Activated CD4-positive, alpha-beta T cell treated with anti-CD3 and anti-CD28 coated beads, Interleukin-2, amount 50 U/mL, for 4 hours (primary cell): ENCODE measurements at places on chromosomes 1 and 21.

DNA sequence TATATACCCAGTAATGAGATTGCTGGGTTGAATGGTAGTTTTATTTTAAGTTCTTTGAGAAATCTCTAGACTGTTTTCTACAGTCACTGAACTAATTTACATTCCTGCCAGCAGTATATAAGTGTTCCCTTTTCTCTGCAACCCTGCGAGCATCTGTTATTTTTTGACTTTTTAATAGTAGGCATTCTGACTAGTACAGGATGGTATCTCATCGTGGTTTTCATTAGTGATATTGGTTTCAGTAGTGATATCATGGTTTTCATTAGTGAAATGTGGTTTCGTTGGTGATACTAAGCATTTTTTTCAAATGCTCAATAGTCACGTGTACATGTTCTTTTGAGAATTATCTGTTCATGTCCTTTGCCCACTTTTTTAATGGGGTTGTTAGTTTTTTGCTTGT lies 316.8 kb downstream of the PTBP2 start:
- DNase-seq: no peak

DNA sequence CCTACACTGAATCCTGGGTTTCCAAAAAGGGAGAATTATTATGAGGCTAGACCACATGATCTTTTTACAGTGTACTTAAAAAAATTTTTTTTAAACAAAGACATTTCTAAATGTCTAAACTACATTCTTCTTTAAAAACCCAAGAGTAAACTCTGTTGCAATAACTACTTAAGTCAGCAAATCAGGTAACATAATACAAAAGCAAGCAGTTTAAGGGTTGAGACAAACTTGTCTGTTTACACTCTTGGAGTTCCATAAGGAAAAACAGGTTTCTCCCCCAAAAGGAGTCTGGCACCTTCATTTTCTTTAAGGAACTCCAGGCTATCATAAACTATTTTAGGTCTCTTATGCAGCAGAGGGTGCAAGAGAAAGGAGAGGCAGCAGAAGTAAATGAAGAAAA lies 12.5 kb upstream of the ANKRD45 start:
- DNase-seq: no peak

DNA sequence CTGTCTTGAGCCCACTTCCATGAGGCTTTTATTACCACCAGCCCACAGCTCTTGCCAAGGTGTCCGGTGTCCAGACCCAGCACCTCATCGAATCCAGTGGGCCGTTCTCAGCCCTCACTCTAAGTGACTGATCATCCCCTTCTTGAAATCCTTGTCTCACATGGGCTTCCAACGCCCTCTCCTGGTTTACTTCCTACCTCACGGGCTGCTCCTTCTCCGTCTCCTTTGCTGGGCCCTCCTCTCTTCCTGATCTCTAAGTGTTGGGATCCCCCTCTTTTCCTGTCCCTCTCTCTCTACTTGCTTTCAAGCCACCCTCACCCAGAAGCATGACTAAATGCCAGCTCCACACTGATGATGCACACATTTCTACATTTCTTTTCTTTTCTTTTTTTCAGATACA lies 9.0 kb upstream of the RHBG start:
- no peak for DNase-seq

DNA sequence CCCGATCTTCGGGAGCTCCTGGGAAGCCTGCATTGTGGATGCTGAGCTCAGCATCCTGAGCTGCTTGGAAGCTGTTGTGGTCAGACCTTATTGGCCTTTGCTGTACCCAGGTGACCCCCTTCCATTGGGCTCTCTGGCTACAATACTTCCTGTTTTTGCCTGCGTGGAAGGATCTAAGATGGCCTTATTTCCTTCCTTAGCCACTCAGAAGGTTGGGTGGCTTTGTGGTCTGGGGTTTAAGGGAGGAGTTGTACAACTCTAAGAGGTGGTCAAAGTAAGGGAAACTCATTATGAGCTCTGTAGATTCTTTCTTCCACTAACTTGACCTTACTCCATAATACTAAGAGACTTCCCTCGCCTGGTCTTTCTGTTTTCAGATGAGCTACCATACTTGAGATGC lies 17.7 kb downstream of the PFKFB2 start:
- no peak for DNase-seq
